ENCODE measurements at places on chromosomes 7 and 10.

DNA sequence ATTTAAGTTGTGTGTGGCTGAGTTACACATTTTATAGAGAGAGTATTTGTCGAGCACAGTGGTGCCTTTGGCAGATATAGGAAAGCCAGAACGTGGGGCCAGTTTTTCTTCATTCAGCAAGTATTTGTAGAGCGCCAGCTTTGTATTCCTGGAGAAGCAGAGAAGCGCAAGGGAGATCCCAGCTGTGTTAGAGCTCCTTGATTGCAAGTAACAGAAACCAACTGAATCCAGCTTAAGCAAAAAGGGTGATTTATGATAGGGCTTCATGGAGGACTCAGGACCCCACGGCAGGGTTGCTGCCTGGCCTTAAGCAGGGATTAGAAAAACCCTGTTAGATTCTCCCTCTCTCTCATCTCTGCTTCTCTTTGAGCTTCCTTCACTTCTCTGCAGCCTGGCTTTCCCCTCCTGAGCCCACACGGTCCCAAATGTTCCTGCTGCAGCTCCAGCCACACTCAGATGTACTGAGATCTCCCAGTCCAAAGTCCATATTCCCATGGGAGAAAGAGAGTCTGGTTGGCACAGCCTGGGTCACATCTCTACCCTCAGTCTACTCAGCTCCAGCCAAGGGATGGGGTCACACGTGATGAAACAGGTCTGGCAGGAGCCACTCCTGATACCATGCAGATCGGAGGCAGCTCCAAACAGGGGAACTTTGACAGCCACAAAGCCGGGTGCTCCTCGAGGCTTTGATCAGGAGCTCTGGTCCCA lies 16.7 kb downstream of the UBTD1 start:
- no peak for DNase-seq

DNA sequence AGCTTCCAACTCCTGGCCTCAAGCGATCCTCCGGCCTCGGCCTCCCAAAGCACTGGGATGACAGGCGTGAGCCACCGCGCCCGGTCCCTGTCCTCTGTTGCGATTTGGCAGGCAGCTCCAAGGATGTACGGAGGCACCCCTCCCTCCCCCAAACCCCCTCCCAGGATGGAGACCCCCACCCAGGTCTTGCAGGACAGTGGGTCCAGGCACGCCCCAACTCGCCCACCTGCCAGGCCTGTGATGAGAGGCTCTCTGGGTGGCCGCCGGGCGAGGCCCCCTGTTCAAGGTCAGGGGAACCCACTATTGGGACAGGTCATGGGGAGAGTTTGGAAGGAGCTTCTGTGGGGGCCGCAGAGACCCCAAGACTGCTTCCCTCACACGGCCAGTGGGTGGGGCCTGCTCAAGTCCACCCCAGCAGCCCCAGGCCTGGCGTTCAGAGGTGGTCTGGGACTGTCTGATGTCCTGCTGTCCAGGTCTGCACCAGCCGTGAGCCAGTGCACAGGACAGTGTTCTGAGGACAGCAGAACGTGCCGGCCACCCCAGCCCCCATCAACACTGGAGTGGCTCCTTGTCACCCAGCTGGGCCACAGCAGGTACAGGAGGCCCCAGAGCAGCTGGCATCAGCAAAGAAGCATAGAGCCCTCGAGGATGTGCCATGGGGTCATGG lies 2.5 kb downstream of the ADAP1 start:
- DNase-seq = no peak

DNA sequence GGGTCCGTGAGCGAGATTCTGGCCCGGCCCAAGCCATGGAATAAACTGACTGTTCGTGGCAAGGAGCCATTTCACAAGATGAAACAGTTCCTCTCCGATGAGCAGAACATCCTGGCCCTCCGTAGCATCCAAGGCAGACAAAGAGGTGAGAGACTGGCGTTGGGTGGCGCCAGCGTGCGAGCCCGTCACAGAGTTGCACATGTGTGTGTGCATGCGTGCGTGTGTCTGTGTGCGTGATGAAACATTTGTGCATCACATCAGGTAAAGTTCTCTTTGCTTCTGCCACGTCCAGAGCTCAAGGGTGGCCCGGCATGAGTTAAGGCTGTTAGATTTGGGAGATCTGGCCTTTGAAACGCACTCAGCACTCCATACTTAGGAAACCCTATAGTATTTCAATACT lies 89.5 kb upstream of the SH2B2 start:
- DNase-seq = no peak

- no peak for DNase-seq
Measured at GRCh38 chr10:100826661-100826982, 81.2 kb downstream of the PAX2 start.

- no peak for DNase-seq
Measured at GRCh38 chr10:7666253-7667023, at the start of gene ITIH5. TSS of gene ITIH5 (minus strand) at chr10:7666966. CDS start at chr10:7666892, 74 bp downstream.

GRCh38 chr7:54858008-54858692 lies 99.1 kb upstream of the SEC61G start:
- DNase-seq = no peak
